CD4-positive, CD25-positive, alpha-beta regulatory T cell (primary cell): ENCODE measurements at places on chromosomes 1 and 21.

DNA sequence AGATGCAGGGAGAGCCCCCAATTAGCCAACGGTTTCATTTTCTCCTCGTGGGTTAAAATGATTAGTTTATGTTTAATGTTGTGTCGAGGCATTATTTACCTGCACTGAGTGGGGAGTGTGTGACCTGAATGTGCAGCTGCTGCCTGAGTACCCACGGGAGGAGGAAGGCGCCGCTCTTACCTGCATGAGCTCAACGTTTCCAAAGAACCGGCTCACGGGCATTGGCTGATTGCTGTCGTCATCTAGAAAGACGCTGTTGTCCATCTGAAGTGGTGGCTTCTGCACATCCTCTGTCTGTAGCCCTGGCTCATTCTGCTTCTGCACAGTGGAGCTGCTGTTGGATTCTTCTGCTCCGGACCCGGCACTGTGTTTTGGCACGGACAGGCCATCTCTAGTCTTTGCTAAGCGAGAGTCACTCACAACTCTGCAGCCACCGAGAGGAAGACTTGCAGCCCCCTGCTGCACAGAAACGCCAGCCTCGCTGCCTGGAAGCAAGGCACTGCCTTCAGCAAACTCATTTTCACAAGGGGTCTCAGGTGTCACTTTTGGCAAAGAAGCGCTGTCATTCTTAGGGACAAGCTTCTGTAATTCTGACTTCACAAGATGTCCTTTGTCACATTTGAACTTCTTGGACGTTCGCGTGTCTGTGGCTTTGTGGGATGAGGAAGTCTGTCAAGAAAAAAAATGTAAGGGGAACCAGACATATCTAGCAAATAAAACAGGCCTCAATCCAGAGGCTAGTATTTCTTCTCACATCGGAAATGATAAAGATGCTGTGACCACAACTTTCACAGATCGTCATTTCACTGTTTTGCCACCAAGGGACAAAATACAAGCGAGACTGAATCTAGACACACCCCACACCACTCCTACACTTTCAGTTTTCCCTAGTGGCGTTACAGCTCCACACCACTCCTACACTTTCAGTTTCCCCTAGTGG lies 9.4 kb downstream of the C1orf174 start:
- no peak for DNase-seq

DNA sequence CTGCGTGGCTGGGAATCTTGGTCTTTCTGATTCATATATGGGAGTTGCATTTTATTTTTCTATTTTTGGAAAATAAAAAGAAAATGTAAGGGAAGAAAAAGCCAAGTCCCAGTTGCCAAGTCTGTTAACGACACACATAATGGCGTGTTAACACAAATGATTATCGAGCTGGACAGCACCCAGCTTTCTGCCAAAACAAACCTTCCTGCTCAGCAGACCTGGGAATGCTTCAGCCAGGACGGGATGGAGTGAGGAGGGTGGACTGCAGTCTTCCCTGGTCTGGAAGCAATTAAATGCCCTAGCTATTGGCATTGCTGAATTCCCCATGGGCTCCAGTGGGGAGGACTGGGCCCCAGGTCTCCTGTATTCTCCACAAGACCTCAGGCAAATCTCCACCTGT lies 184.2 kb upstream of the USP24 start:
- DNase-seq, result no peak

- DNase-seq, result no peak
Measured at GRCh38 chr1:102595106-102595505, 513.2 kb downstream of the COL11A1 start.

DNA sequence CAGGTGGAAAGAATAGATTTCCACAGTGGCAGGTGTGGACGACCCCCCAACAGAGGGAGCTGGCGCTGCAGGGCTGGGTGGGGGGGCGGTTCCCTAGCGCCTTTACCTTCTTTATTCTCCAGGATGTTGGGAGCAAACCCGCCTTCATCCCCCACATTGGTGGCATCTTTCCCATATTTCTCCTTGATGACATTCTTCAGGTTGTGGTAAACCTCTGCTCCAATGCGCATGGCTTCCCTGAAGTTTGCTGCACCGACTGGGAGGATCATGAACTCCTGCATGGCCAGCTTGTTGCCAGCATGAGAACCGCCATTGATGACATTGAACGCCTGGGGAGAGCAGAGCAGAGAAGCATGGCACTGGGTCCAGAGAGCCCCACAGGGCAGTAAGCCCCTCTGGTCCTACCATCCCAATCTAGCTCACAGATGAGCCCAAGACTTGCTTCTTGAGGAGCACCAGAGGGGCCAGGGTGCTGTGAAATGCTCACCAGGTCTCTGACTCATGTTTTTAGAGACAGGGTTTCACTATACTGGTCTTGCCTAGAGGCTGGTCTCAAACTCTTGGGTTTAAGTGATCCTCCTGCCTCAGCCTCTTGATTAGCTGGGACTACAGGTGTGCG lies 12.2 kb downstream of the ENO1 start:
- no peak for DNase-seq

DNA sequence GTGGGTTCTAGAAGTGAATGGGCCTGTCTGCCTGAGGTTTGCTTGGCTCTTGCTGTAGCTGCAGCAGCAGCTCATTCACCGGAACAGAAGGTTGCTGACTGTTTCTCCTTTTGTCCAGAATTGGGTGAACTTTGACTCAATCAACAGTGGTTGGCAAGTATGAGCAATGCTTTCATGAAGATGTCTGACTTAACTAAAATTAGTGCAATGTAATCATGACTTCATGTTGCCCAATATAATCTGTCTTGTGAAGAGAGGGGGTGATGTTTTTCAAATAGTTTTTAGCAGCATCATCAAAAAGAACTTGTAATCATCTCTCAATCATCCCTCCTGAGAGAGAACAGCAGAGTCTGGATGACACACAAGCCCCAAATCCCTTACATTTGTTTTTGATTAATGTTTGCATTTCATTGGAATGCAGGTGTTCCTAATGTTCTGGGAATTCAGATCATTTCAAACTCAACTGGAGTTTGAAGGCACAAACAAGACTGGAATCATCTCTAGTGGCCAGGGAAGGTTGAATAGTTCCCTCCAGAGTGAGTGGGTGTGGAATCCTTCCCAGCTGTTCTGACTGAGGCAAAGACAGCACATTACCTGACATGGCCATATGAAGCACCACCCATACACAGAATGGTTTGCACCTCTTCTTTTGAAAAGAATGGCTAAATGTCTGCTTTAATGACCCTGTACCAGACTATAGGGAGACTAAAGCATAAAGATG lies 82.9 kb downstream of the HLX start:
- no peak for DNase-seq

DNA sequence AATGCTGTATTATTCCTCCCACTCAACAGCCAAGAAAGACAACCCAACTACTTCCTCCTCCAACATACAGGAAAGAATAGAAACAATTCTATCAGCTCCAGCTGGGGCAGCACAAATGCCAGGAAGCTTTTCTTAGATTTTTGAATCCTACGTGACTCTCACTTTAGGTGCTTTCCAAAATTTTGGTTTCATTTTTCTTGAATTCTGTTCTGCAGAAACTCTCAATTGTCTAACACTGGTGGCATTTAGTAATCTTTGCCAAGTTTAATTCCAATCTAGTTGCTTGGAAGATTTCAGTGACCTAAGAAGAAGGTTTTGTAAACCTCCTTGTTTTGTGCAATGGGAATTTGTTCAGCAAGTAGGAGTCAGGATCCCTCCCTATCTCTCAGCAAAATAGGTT lies 37.1 kb upstream of the DOCK7 start:
- no peak for DNase-seq

GRCh38 chr1:41700581-41700980 lies 216.1 kb upstream of the EDN2 start:
- DNase-seq, result no peak

DNA sequence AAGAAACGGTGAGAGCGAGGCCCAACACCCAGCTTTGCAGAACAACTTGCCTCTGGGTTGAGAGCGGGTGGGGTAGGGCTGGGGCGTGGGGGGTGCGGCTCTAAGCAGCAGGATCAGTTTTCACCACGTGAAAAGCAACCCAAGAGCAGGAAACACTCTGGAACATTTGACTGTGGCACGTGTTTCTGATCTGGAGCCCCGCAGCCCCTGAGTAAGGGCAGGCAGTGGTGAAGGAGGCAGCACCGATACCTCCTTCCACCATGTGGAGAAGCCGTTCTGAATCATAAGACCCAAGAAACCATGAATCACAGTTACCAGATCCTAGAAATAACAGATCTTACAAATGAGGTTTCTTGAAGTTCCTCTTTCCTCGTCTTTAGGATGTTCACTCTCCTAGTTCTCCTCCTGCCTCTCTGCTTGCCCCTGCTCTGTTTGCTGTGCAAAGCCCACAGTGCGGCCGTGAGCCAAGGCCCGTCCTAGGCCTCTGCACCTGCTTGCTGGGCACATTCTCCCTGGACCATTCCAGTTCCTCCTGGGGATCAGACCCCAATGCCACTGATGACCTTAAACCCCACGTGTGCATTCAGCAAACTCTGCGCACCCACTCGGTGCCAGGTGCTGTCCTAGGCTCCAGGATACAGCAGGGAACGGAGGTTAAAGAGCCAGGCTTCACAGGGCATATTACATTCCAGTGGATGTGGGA lies 31.9 kb downstream of the SLC1A7 start:
- no peak for DNase-seq

- DNase-seq, result peak; percentile 83
Measured at GRCh38 chr1:110207831-110208230, 2.3 kb upstream of the KCNC4 start.

- DNase-seq, result no peak
Measured at GRCh38 chr1:192933744-192934143, 124.9 kb downstream of the RGS2 start.

- no peak for DNase-seq
Measured at GRCh38 chr21:33432496-33432895, 29.3 kb downstream of the IFNGR2 start.

DNA sequence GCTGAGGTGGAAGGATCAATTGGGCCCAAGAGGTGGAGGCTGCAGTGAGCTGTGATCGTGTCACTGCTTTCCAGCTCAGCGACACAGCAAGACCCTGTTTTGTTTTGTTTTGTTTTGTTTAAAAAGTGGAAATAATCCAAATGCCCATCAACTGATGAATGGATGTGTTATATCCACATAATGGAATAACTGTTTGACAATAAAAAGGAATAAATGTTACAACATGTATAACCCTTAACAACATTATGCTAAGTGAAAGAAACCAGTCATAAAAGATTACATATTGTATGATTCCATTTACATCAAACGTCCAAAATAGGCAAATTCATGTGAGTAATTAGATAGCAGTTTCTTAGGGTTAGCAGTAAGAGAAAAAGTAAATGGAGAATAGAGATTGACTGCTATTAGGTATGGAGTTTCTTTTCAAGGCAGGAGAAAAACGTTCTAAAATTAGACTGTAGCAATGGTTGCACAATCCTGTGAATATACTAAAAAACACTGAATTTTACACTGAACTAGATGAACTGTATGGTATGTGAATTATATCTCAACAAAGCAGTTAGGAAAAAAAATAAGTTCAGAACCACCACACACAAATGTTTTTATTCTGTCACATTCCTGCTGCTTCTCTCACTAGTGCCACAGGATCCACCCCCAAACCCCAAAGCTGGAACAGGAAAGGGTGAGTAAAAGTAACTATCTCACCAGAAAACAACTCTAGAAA lies 15.7 kb downstream of the FOXJ3 start:
- DNase-seq, result no peak

DNA sequence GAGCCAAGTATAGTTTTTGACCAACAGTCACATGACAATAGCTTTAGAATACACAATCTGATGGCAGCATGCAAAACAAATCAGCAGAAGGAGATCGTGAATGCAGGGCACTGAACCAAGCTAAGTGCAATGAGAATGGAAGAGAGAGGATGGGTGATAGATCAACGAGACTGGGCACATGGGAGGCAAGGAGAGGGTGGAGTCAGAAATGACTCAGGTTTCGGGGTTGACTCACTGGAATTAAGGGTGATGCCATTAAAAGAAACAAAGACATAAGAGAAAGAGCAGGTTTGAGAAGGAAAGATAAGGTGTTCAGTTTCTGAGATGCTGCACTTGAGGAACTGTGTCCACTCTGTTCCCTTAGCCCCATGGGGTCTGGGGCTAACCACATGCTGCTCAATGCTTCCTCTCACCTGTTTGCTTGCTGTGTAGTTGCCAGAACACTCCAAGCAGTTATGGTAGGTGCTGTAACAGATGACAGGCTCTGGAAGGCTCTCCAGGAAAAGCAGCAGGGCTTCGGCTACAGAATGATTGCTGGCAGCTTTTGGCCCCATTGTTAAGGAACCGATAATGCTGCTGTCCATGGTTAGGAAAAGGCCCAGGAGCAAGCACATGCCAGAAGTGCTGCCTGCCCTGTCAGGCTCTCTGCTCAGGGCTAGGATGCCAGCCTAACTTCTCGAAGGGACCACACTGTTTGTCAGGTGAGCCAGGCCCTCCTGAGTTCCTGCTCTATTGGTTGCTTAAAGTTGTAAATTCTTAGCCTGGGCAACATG lies 6.1 kb upstream of the MTF1 start:
- no peak for DNase-seq

GRCh38 chr1:60715970-60716369 lies 366.4 kb upstream of the NFIA start:
- no peak for DNase-seq

- no peak for DNase-seq
Measured at GRCh38 chr1:18580047-18580446, 50.6 kb upstream of the PAX7 start.

DNA sequence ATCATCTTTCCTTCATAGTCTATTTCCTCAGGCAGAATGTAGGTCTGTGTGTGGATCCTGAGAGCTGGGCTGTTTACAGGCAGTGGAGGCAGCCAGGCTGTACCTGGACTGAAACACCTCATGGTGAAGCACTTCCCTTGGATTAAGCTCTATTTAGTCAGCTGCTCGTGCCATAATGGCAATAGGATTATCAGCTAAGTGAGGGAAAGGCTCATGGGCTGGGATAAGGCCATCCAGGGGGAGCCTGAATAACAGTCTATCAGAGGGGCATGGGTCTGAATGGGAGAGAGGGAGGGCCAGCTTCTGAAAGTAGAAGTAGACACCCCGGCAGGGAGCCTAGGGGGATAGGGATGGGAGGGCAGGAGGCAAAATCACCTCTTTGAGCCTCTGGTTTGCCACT lies 8.3 kb downstream of the RNASEL start:
- no peak for DNase-seq

GRCh38 chr1:64499966-64500365 lies 30.0 kb downstream of the CACHD1 start:
- DNase-seq, result peak; percentile 6

DNA sequence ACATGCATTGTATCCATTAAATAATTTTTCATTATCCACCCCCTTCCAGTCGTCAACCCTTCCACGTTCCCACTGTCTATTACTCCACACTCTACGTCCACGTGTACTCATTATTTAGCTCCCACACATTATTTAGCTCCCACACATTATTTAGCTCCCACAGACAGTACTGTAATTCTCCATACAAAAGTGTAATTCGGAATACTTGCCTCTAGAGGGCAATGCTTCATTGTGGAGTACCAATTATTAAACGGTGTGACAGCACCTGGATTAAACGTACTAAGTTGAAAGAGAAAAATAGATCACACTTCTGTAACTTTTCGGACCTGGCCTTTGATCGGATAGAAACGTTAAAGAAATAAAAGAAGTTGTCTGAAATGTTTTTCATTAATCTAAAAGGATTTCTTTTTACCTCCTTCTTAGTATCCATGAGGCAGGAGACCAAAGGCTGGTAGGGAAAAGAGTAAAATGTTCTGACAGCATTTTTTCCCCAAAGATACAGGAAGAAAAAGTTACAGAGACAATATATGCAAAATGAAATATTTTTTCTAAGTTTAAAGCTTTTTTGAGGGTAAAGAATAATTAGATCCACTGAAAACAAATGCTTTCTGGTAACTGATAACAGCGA lies 99.2 kb downstream of the LHX8 start:
- no peak for DNase-seq
